ENCODE measurements at places on chromosomes 2 and 18. TPM values are rescaled to one million over a fixed set of nuclear protein-coding genes. Genes with fewer than 3 reads are reported as not detected.

DUSP19 gene
- total RNA-seq: 0.04 TPM

DNA sequence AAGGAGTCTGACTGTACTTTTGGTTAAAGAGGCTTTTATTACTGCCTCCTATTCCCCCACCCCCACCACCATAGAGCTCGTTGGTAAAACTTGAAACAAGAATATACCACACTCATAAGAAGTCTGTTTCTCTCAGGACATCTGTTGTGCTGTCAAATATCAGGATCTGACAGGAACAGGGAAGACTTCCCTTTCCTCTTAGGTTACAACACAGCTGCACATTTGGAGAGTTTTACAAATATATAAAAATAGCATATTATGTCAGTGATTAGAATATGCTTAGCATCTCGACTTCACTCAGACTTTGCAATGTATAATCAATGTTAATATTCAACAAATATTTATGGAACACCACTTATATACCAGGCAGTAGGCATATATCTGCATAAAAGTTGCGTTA lies 439.6 kb upstream of the REG3G start:
- no peak overlapping the region for H3K27ac ChIP-seq
- no peak for DNase-seq
- H3K27me3 ChIP-seq: no peaks in the 10 kb centered on the region
- H3K4me1 ChIP-seq: no peaks in the 10 kb centered on the region

- H3K27ac ChIP-seq: no peak overlapping the region
- no peak overlapping the region for H3K4me3 ChIP-seq
- H3K4me1 ChIP-seq: peaks cover 12% of the 10 kb centered on the region
These were observed 315.2 kb upstream of the CHAC2 start for GRCh38 chr2:53452400-53452799.

DNA sequence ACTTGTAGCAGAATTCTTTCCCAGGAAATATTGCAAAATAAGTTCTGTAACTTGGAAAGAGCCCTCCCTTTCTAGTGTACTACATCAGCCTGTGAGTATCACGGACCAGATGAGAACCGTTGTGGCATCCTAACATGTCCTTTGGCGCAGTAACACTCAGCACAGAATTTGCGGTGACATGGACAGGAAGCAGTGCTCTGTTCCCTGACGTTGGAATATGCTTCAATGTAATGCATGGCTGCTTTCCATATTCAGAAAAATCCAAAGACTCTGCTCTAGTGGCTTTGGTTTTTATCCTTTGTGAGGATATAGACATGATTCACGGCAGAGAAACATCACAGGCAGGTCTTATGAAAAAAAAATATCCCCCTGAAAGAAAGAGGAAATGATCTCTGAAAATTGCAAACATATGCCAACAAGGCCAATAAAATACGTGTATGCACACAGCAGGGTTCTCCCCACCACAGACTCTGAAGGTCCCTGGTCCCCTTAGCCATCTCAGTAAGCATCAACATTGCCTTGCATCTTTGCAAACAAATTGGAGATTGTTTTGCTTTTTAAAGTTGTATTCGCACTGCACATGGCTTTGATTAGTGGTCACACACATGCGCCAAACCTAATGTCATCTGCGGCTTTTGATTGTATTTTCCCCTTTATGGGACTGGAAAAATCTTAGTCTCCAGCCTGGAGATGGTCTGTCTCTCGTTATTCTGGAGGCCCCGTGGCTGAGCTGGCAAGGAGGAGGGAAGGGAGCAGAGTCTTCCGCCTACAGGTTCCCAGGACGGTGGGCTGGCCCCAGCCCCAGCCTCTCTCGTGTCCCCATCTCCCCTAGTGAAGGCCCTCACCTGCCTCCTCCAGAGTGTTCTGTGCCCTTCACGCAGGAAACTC lies 122.9 kb downstream of the COPS8 start:
- no peak for DNase-seq
- no peaks in the 10 kb centered on the region for H3K4me1 ChIP-seq
- no peak overlapping the region for H3K4me3 ChIP-seq

- no peak overlapping the region for H3K27ac ChIP-seq
- no peak for DNase-seq
- no peak overlapping the region for H3K4me3 ChIP-seq
- no peaks in the 10 kb centered on the region for H3K36me3 ChIP-seq
- H3K27me3 ChIP-seq: no peaks in the 10 kb centered on the region
These were observed 47.8 kb upstream of the FOSL2 start for GRCh38 chr2:28344756-28345373.
